ENCODE measurements at places on chromosomes 12 and 14.

DNA sequence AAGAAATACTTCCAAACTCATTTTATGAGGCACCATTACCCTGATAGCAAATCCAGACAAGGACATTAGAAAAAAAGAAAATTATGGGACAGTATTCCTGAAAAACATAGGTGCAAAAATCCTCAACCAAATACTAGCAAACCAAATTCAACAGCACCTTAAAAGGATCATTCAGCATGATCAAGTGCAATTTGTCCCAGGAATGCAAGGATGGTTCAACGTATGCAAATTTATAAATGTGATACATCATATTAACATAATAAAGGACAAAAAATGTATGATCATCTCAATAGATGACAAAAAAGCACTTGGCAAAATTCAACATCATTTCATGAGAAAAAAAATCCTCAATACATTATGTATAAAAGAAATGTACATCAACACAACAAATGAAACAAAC lies 162.9 kb downstream of the DUSP6 start:
- no peak for DNase-seq

DNA sequence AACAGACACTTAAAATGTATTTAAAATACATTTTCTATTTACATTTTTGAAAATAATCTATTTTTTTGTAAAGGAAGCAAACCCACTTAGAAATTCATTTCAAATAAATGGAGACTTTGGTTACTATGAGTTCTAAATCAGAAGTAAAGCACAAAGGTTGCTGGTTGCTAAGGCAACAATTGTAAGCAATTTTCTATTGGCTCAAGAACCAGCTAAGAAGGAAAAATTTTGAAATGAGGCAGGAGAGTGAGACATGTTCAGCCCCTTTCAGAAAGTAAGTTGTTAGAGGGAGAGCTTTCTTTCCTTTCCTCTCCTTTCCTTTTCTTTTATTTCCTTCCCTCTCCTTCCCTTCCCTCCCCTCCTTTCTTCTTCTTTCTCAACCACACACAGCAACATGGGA lies 80.7 kb downstream of the PRMT8 start:
- DNase-seq: peak; percentile 78

DNA sequence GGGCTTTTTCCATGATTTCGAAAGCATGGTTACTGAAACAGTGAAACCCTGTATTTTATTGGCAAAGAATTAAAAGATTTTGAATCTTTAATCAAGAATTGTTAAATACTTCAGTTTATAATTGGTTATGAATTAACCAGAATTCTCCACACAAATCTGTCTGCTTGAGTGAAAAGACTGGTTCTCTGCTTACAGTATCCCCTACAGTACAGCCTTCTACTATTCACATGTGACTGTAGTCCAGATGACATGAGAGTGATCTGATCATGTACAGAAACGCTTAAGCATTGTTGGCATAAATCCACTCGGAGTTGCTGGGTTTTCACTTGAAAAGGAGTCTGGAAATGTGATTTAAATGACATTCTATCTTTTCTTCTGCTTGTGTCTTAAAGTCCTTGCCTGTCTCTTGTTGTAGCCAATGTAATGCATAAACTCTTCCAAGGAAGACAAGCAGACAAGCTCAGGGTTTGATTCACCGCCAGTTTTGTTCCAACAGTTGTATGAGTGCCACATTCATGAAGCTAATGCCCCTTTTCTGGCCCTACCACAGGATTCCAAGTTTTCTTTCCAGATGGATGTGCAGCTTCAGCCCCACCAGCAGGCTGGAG lies 222.0 kb upstream of the LRIG3 start:
- DNase-seq: no peak

DNA sequence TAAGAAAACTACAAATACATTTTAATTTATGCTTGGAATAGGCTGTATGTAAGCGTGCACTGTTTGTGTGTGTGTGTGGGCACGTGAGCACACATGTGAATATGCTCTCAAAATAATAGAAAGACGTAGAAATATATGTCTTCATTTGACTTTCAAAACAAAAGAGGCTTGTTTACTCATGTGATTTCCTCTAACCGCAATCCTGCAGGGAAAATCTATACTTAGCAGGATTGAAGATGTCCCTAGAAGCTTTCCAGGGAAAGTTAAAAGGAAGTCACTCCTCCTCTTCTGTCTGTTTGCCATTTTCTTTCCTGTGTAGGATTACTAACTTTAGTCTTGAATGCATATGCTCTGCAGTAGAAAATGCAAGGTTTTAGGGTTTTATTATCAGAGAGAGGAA lies 404.7 kb downstream of the MDGA2 start:
- no peak for DNase-seq

DNA sequence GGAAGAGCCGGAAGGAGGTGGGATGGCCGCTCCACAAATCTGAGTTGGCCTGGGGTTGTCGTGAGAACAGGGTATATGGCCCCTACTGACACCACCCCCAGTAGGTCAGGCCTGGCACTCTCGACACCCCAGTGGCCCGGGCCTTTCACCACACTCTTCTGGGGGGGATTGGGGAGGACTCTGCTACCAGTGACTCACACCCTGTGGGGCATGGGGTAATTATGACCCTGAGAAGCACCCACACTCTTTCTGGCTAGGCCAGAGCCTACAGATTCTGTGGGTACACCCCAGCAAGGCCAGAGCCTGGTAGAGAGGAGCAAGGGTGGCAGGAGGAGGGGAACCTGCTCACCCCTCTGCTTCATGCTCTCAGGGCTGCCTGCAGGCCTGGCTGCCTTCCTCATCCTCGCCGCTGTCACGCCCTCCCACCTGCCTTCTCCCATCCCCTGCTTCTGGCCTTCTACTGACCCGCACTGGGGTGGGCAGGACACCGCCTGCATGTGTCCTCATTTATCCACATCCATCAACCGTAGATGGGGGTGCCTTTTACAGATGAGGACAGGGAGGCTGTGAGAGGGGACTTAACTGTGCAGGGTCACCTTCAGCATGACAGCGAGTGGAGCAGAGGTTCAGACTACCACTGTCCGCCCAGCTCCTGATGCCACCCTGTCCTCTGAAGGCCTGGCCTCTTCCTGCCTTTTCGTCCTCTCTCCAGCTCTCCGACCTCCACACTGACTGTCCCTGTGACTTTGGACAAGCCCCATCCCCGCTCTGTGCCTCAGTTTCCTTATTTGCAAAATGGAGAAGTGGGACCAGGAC lies 18.4 kb downstream of the ASB2 start:
- no peak for DNase-seq

DNA sequence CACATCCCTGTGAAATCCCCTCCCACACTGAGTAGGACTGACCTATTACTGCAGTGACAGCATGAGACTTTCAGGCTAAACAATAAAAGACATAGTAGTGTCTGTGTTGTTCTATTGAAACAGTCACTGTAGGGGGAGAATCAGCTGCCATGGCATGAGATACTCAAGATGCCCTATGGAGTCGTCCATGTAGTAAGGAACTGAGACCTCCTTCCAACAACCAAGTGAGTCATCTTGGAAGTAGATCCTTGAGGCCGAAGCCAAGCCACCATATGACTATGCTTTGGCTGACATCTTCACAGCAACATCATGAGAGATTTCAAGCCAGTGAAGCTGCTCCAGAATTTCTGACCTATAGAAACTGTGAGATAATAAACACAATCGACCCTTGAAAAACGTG lies 12.1 kb upstream of the LRP6 start:
- DNase-seq: no peak

- DNase-seq: no peak
Observed at GRCh38 chr14:64187331-64187730, 106.8 kb downstream of the ESR2 start.

All from small intestine (tissue), 16 donors.